ENCODE measurements at places on chromosomes 6 and 20.

GRCh38 chr20:4017051-4017712, 1.8 kb upstream of the RNF24 start:
- no peak for DNase-seq

- DNase-seq = no peak
These were observed 111.4 kb downstream of the PLEKHG1 start for GRCh38 chr6:150711061-150711460.

- no peak for DNase-seq
These were observed 88.7 kb upstream of the NAA20 start for GRCh38 chr20:19928328-19929011.

GRCh38 chr6:168374051-168374502, 54.5 kb upstream of the DACT2 start:
- DNase-seq = no peak

DNA sequence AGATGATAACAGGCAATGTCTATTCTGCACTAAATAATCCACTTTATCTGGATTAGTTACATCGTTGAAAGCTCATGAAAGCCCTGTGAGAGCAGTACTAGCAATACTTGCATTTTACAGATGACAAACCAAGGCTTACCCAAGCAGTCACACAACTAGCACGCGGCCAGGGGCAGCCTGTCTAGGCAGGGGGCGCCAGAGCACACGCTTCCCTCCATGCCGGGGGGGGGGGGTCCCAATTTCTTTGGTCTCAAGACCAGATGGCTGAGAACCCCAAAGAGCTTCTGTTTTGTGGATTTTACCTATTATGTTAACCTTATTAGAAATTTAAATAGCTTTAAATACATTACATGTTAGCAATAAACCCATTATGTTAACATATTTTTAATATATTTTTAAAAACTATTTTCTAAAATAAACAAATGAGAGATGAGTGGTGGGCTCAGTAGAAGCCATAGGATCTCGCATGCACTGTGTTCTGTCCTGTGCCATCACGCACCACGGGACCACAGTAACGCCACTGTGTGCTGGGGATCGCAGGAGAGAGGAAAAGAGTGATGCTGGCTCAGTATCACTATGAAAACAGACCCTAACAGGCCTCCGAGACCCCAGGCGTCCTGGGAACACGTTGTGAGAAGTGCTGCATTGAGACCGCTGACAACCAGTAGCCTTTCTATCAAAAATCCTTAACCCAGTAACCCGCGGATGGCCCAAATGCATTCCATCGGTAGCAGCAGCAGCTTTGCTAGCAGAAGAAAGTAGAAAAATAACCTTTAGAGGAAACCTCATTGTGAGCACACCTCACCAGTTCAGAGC, 5.3 kb upstream of the PRR18 start:
- no peak for DNase-seq

- DNase-seq = no peak
These were observed 119.6 kb upstream of the EDN1 start for GRCh38 chr6:12170351-12171092.

DNA sequence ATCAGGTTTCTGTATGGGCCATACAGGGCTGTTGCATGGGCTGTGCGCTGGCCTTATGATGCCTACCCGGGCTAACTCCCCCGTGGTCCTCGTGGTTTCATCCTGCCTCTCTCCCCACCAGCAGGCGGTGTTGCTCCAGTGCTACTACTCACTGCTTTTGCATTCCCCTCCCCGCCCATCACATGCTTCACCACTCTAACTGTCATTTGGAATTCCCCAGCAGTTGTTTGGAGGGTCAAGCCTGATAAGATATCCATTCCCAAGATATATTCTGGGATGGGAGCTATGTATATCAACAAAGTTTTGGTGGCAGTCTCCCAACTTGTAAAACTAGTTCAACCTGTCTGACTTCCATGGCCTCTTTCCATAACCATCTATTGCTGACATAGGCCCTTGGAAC, 233.2 kb upstream of the SOX4 start:
- no peak for DNase-seq

GRCh38 chr20:4581838-4582237, 139.9 kb upstream of the PRND start:
- no peak for DNase-seq

DNA sequence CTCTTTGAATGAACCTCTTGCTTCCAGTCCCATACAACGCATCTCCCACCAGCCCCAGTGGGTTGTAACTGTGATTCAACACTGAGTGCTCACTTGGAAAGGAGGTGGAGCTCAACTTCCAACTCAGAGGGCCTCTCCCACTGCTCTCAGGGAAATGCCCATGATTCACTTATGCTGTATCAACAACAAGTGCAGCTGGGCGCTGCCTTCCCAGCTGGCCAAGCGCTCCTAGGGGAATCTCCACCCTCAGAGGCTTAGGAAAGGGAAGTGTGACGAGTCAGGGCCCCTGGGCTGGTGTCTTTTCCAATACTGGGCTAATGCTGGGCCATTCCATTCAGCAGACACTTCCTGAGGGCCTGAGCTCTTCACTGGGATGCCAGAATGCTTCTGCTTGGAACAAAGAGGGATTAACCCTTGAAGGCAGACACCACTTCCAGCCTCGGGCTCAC, 8.1 kb upstream of the OCSTAMP start:
- no peak for DNase-seq

GRCh38 chr20:18288749-18289267, 481 bp downstream of the ZNF133 start:
- DNase-seq = no peak

- no peak for DNase-seq
These were observed 7.6 kb downstream of the GSS start for GRCh38 chr20:34948030-34948429.

- DNase-seq = no peak
These were observed 99.9 kb downstream of the TCP11 start for GRCh38 chr6:35041086-35041861.

GRCh38 chr6:72968704-72969103, 256.6 kb downstream of the KHDC1L start:
- DNase-seq = no peak

DNA sequence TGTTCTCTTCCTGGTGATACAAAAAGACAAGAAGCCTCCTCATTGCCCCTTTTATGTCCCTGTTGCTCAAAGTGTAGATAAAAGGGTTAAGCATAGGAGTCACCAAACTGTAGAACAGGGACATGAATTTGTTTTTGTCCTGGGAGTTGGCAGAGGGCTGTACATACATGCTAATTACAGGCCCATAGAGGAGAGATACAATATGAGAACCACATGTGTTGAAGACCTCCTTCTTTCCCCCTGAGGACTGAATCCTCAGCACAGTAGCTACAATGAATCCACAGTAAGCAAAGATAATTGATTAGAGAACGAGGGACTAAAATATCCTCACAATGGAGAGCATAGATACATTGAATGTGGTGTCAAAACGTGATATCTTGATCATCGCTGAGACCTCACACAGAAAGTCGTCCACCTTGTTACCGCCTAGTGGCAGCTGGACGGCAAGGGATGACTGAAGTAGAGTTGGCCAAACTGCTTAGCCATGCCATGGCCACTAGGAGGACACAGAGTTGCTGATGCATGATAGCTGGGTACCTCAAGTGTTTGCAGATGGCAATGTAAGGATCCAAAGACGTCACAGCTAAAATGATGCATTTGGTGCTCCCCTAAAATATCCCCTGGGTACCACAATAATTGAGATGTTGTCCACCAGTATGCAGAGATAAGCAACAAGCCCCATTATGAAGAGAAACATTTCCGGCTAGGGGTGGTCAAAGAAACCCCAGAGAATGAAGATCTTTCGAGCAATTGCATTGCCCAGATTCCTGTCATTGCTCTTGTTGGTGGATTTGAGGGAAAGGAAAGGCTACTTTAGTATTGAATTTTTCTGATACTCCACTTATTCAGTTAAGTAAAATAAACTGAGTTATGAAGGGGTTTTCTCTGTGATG, 15.0 kb downstream of the OR2B3 start:
- DNase-seq = no peak

DNA sequence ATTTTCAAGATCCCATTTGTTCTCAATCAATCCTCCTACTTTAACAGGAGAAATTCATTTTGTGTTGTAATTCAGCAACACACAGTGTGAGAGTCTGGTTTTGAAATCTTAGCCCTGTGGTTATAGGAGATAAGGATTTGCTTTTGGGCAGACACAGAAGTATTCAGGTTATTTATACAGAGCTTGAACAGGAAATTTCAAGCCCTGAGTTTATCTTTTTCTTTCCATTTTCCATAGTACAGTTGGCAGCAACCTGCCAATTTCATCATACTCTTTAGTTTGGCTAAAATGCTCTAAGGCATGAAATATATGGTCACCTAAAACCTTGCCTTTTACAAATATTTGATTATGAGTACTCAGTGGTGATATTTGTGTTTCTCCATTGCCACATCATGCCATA, 41.4 kb downstream of the PKIB start:
- no peak for DNase-seq

GRCh38 chr6:4977468-4977867, 26.4 kb downstream of the RPP40 start:
- no peak for DNase-seq

- DNase-seq = no peak
These were observed 8.2 kb downstream of the STX7 start for GRCh38 chr6:132504757-132505156.

DNA sequence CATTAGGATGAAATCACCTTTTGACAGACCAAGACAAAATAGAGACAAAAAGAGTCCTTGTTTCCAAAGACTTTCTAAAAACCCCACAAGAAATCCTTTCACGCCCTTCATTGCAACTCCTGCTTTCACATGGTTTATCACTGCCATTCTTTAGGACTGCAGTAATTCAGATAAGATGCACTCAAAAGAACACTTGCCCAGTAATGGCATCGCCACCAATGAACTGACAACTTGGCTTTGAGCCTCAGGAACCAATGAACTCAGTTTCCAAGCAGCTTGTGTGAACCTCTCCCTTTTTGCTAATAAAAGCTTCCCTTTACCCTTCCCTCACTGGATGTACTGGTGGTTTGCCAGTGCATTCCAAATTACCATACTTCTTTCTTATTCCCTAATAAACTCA, 21.8 kb downstream of the OSTM1 start:
- DNase-seq = no peak

DNA sequence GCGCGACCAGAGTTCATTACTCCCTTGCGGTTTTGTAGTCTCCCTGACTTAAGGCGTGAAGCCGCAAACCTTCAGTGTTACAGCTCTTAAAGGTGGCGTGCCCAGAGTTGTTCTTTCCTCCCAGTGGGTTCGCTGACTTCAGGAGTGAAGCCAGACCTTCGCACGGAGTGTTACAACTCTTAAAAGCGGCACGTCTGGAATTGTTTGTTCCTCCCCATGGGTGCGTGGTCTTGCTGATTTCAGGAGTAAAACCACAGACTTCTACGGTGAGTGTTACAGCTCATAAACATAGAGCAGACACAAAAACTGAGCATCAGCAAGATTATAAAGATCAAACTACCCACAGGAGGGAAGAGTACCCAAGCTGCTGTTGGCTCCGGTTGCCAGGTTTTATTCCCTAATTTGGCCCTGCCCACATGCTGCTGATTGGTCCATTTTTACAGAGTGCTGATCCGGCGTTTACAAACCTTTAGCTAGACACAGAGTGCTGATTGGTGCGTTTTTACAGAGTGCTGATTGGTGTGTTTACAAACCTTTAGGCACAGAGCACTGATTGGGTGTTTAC, 10.4 kb downstream of the TMEM14C start:
- DNase-seq = no peak

DNA sequence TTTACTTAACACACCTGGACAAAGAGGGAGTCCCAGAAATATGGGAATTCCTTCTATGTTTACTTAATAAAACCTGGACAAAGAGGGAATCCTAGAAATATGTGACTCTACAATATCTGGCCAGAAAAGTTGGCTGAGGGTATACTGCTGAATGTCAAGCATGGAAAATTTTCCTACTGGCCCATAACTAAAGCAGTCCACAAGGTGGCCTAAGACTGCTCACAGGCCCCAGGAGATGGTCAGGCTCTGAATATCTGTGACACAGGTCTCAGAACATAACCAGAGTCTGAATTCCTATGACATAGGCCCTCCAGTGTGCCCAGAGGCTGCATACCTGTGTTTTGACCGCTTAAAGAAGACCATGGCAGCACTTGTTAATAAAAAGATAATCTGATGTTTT, 578.2 kb upstream of the NRSN1 start:
- no peak for DNase-seq

DNA sequence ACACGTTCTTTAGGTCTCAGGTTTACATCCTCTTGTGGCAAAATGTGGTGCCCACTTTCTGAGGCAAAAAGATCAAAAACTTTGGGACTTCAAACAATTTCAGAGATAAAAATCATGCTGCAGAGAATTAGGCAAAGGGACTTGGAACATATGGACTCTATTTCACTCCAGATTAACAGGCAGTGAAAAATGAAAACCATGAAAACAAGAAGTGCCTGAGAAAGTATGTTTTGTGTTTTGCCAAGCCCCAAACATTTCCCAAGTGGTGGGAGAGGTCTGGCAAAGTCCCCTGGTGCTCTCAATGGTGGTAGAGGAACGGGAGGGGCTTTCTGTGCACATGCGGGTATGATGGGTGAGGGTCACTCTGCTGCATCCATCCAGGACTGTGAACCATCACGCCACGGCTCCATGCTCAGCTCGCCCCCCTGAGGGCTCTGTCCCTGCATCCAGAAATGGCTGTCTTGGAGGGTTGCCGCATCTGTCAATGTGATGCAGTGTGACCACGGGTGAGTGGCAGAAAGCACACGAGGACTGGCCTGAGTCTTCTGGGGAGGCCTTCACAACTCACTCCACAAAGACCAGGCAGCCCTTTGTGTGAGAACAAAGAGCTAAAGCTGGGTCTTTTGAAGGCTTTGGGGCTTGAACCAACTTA, 43.2 kb upstream of the TBC1D7 start:
- DNase-seq = no peak

GRCh38 chr6:127533736-127534135, 14.6 kb upstream of the MTCL3 start:
- no peak for DNase-seq

DNA sequence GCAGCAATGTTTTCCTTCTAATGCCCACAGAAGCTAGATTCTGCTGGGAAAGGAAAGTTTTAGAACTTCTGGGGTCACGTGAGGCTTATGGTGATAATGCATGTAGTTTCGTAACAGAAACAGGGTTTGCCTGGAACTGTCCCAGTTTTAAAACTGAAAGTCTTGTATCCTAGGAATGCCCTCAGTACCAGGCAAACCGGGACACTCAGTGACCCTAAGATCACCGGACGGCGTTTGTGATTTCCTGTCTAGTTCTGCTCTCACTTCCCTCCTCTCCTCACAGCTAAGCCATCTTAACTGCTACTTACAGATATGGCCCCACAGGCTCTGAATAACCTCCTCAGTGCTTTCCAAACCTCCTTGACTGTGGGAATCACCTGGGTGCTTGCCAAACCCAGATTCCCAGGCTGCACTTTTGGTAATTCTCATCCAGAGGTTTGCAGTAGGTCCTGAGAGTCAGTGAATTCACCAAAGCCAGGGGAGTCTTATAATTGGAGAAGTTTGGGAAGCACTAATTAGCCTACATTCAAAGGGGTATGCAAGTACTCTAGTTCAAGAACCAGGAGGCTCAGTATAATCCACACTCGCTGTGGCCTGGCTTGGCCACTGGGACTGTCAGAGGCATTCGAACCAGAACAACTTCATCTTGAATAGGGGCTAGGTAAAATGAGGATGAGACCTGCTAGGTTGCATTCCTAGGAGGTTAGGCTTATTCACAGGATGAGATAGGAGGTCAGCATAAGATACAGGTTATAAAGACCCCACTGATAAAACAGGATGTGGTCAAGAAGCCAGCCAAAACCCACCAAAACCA, 231.6 kb upstream of the MYLIP start:
- peak; percentile 61 for DNase-seq
